NCI-H446 treated with DMSO at 0.1 percent for 48 hours (cell line): ENCODE measurements at places on chromosomes 7 and 10.

DNA sequence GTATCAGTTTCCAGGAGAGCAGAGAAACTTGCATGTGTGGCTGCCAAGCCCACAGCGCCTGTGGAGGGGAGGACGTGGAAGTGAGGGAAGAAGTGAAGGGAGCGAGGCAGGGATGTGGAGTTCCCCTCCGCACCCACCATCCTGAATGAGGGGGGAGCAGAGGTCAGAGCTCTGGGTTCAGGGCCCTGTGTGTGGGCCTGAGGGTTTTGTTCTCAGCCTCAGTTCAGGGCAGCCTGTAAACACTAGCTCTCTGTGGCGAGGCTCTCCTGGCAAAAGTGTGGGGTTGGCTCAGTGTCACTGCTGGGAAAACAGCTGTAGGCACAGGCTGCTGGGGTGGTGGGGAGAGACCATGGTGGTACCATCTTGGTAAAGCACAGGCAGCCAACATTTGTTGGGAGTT, 108.4 kb downstream of the C10orf105 start:
- no peak for DNase-seq

GRCh38 chr7:6510476-6511133, 40.7 kb downstream of the GRID2IP start:
- no peak for DNase-seq

DNA sequence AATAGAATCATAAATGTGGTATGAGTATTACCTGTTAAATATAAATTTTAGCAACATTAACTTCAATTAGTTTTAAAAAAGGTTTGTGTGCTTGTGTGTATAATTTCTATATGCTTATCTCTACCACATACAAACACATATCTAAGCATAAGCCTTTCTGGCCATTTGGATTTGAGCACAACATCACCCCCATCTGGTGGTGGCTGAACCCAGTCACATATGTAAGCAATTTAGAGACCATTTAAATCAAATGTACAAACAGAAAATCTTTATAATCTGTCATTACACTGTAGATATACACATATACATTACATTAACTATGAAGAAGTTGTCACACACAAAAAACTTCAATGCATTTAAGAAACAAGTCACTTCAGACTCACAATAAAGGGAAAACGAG, 31.7 kb downstream of the GPR22 start:
- DNase-seq: no peak

DNA sequence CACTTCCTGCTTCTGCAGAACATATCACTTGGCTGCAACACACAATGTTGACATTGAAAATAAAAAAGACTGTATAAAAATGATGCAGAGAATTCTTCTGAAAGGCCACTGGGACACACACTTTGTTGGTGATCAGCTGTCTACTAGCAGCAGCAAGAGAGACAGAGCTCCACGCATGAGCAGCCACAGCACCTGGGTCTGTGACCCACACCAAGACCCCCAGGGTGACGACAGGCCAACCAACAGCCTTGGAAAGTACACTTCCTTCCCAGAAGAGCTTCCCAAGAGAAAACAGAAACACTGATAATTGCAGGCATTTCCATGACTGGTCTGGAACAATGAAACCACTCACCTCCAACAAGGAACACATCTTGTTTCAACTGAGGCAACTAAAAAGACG, 239.0 kb downstream of the DIP2C start:
- no peak for DNase-seq

DNA sequence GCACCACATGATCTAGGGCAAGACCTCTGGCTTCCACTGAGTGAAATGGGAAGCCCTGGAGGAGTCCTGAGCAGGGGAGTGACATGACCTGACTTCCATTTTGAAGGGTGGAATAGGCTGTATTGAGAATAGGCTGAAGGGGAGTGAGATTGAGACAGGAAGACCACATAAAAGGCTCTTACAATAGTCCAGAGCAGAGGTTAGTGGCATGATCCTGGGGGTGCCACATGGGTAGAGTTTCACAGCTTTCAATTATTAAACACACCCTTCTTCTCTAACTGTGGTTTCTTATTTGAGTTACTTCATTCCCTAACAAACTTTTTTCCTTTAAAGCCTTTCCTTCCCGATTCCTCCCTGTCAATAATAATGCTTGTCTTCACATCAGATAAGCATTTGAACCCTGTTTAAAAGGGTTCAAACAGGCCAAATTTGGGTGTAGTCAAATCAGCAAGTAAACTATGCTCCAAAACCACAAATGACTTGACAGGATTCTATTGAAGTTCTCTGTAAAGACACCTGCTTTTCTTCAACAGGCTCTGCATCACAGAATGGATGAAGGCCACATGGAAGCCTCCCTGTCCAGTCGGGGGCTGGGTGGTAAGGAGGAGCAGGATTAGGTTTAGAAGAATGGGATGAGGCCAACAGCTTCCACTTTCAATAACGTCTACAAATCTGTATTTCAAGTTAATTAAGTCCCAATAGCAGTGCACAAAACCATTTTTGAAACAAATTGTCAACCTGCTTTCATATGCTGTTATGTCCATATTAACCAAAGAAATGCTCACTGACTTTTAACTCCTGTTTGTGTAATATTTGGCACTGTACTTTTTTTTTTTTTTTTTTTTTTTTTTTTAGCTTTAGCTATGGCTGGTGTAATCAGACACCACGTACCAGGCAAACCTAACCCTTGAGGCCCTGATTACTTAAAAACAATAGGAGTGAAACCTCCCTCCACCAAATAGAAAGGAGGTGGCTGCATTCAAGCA, 131.9 kb downstream of the NRCAM start:
- DNase-seq: no peak

- DNase-seq: no peak
Measured at GRCh38 chr7:142797391-142798377, 26.9 kb downstream of the PRSS2 start.

GRCh38 chr7:134856091-134856490, 76.7 kb downstream of the CALD1 start:
- DNase-seq: no peak

- DNase-seq: no peak
Measured at GRCh38 chr10:29130190-29130673, 158.6 kb upstream of the LYZL1 start.

GRCh38 chr7:145398758-145399157, 562.9 kb upstream of the TPK1 start:
- DNase-seq: no peak

DNA sequence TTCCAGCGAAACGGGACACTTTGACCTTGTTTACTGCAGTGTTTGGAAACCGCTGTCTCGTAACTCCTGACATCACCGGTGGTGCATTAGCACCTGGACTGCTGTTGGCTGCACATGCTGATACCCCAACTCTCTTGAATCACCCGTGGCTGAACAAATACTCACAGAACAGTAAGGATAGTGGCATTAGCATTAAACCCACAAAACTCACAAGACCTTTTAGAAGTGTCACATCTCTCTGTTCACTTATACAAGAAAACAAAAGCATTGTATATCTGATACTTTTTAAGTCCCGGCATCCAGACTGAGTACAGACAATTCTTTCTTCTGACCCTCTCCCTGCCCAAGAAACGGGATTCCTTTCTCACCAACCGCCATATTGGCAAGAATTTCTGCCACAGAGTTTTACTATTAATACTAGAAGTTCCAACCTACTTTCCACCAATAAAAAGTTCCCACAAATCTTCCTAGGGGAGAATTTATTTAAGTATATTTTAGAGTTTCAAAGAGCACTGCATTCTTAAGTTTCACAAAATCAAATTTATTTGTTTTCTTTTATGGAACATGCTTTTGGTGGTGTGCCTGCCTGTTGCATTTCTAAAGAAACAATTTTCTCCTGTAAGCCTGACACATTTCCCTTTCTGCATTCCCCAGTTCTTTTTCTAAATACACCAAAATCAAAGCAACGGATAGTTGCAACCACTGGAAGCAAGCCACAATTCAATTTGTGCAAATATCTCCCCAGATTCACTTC, 208.4 kb upstream of the KLF14 start:
- DNase-seq: no peak

DNA sequence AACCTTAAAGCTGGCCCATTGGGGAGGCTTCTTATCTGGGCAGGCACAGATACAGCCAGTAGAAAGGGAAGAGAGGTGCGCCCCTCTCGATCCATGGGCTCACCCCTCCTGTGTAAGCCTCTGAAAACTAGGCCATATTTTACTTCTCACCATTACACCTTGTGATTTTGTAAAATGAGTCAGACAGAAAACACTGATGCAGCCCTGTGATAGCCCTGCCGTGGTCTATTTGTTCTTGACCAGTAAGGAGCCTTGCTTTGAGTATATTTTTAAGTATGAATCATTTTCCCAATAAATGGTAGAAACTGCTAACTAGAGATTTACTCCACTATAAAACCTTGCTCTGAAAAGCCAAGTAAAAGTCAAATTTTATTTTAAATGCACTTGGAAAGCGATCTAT, 329.8 kb upstream of the MBL2 start:
- DNase-seq: no peak

DNA sequence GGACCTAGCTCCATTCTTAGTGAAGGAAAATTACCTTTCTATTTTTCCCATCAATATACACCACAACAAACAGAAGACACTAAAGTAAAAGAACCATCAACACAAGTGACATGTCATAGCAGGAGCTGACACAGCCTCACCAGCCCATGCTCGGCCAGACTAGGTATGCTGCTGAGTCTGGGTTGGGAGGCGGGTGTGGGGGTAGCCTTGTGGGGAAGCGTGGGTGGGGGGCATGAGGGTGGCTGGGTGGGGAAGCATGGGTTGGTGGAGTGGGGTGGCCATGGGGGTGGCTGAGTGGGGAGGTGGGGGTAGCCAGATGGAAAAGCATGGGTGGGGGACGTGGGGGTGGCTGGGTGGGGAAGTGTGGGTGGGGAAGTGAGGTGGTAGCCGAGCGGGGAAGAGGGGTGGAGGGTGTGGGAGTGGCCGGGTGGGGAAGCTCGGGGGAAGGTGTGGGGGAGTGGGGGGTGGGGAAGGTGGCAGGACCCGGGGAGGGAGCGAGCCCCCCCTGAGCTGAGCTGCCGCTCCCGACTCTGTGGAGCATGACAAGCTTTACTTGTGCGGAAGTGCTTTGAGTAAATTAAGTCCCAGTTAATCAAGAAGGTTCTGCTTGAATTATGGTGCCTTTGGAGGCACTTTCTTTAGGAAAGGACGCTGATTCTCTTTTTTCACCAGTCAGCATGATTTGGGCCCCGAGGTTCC, 294.6 kb upstream of the ZNF32 start:
- no peak for DNase-seq

GRCh38 chr10:70752571-70752970, 32.6 kb downstream of the TBATA start:
- DNase-seq: no peak

- DNase-seq: no peak
Measured at GRCh38 chr10:115118346-115118745, 25.2 kb downstream of the ATRNL1 start.

GRCh38 chr7:41573862-41574261, 129.0 kb downstream of the INHBA start:
- DNase-seq: no peak

DNA sequence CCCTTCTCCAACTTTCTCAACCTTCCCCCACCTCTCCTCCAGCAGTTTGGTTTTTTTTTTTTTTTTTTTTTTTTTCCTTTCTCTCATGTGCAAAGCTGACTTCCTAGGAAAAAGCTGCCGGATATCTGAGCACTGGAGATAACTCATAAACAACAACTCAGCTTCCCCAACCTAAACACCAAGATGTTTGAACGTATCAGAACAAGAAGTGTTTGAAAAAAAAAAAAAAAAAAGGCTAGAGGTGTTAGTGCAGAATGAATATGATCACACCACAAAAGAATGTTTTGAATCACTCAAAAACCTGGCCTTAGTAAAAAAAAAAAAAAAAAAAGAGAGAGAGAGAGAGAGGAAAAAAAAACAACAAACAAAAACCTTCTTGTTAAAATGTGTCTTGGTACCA, 11.2 kb downstream of the GATA3 start:
- DNase-seq: no peak

DNA sequence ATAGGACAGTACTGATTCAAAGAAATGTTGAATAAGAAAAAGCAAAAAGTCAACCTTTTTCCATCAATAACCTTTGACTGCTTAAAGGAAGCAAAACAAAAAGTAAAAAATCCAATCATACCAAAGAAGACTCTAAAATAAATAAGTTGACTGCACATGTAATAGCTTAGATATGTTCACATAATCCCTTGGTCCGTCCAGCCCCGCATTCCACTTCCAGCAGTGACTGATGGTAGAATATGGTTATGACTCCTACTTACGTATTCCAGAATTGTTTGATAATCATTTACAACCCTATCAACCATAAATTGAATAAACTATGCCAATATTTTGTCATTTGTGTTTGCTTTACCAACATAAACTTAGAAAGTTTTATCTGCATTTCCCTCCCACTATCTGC, 77.9 kb downstream of the CTNNA3 start:
- no peak for DNase-seq

DNA sequence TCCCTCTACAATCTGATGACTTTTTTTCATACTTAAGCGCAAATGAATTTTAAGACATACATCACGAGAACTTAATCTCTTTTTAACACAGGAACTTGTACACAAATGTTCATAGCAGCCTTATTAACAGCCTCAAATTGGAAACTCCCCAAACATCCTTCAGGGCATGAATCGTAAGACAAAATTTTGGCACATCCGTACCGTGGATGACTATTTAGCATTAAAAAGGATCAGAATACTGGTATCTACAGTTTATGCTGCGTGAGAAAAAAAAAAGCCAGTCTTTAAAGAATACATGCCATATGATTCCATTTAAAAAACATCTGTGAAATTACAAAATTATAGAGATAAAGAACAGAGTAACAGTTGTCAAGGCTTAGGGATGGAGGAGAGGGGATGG, 46.8 kb downstream of the PDE1C start:
- peak; percentile 54 for DNase-seq

DNA sequence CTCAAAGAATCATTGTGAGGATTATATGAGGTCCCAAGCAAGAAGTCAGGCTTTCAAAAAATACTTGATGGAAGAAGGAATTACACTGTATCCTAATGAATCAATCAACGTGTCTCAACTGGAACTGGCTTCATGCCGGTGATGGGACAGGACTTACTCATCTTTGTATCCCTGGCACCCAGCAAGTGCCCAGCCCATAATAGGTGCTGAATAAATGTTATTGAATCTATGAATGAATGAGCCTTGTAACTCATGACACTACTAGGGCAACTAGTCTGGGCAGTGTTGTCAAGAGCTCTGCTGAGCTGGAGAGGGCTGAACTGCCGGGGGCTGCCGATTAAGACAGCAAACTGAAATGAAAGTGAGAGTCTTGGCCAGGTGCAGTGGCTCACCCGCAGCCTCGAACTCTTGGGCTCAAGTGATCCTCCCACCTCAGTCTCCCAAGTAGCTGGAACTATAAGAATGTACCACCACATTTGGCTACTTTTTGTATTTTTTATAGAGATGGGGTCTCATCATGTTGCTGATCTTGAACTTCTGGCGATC, 87.2 kb upstream of the KIF5B start:
- DNase-seq: no peak

GRCh38 chr7:12315049-12315448, 88.6 kb downstream of the VWDE start:
- peak; percentile 63 for DNase-seq

- DNase-seq: no peak
Measured at GRCh38 chr10:33492701-33493345, 158.4 kb upstream of the NRP1 start.
